H7 (cell line): ENCODE measurements at places on chromosomes 3 and 15. TPM values are rescaled to one million over a fixed set of nuclear protein-coding genes. Genes with fewer than 3 reads are reported as not detected.
A peak's percentile ranks its signal among the peaks of the same experiment; 100 is the strongest.

DNA sequence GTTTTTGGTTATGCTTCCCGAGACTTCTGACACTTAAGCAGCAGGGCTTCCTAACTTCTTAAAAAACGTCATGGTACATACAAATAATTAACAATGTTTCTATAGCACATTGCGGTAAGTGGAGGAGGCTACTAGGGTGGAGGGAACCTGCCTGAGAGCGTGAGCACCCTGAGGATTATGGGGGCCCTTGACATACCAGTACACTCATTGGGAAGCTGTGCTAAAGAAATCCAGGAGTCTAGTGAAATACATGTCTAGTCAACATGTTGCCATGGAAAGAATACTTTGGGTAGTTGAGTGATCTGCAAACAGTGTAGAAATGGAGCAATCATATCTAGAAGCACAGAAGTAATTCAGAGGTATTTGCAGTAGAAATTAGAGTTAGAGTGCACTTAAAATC lies 39.2 kb upstream of the MAPKBP1 start:
- DNase-seq: no peak

DNA sequence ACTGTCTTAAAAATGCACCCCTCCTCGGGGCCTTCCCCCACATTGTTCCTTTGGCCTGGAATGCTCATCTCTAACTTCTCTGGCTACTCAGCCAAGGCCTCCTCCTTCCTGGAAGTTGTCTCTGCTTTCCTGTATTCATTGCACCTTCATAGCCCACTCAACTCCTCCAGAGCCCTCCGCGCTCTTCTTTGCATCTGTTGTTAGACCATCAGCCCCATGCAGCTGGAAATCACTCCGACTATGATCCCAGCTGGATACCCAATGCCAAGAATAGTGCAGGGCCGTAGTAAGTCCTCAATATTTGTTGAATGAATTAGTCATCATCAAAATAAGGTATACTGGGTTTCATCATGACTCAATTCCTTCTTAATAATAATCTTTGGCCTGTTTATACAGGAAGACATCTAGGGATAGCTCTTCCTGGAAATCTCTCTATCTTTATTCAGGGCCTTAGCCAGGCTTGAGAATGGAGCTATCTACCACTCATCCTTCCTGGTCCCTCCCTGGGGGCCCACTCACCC lies 112.7 kb downstream of the SYNPR start:
- DNase-seq: no peak

GRCh38 chr3:69665026-69665737 lies 74.1 kb upstream of the MITF start:
- no peak for DNase-seq

- no peak for DNase-seq
Measured at GRCh38 chr3:27910456-27910855, 188.3 kb upstream of the EOMES start.

- no peak for DNase-seq
Measured at GRCh38 chr3:193798051-193798450, 205.0 kb downstream of the OPA1 start.

DNA sequence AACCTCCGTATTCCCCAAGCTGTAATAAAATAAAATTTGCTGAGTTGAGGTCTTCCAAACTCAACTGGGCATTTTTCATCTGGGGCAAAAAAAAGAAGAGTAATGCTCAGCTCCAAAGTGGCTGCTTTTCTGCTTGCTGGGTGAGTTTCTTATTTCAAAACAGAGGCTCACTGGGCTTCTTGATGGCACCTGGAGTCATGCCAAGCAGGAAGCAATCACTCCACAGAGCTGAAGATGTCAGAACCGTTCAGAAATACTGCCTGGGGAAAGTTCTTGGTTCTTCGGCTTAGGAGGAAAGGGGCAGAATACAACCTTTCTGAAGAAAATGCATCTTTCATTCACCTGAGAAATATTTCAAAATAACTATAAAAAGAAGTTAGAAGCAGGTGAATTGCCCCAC lies 4.1 kb downstream of the CCR9 start:
- no peak for DNase-seq

GRCh38 chr3:32706348-32707025 lies 21.5 kb downstream of the CNOT10 start:
- DNase-seq: no peak

DNA sequence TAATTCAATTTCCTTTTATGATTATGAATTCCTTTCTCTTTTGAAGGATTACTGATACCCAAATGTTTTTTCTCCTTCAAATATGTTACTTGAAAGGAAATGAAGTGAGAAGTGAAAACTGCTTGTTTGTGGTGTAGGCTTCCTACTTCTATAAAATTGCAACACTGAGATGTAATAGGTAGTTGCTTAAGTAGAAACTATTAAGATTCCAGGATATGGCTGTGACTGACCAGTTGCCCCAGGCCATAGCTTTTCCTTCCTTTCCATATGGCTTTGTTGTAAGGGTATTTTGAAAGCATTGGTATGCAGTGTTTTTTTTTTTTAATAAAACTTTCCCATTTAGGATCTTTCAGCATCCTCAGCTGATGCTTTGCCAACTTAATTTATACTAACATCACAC lies 28.5 kb downstream of the DNAJC13 start:
- no peak for DNase-seq

DNA sequence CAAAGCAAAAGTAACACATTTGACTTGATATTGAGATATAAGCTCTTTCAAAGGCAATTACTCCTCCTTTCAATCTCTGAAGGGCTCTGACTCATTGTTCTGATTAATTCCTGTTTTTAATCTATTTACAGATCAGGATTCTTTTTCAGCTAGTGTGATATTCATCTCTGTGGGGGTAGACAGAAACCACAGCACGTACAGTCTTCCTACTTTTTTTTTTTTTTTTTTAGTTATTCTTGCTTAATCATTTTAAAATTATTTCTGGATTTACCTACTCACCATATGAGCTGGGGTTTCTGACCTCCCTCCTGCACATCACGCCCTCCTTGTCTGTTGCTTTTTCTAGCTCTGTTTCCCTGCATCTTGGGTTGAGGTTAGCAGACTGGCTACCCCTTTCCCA lies 1.4 kb downstream of the CNTN3 start:
- DNase-seq: peak; percentile 5

DNA sequence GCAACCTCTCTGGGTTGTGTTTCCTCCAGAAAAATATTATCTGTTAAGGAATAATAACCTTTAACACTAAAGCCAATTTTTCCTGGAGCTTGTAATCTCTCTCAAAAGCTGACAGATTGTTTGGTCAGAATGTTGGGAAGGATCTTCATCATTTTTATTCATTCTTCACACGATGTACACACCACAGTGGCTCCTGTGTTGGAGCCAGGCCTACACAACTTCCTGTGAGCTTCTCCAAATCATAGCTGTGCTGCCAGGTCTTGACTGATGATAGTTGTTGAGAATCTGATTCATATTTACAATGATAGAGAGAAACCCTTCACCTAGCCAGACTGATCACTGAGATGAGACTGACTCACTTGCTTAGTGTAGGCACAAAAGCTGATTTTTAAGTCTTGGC lies 151.0 kb upstream of the ROBO2 start:
- DNase-seq: no peak

DNA sequence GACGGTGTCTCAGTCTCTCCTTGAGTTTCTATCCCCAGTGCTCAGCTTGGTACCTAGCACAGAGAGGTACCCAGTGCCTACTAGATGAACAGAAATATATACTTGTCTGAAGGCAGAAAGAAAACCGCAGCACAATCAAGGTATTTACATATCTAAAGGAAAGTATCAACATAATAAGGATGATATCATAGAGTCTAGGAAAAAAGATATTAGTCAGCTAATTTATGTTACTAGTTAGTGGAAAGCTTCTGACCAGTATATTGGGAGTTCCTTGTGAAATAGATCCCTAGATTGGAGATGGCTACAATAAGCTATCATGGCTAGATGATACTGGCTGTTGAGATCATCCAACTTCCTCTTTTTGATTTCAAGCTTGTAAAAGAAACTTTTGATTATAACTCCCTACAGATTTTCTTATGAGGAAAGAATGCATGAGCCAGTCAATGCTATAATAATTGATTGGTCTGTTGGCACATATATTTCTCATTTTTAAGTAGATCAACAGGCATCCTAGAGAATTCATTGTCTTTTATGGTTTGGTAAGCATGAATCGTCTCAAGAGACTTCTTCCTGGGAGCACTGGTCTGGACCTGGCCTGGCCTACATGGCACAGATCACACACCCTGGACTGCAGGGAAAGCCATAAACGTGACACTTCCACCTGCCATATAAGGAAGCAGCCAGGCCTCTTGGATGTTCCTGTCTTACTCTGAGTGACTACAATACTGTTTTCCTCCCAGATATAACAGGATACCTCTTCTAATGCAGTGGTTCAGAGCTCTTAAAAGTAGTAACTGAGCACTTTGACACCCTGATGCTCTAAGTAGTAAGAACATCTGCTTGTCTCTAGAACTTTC lies 60.7 kb downstream of the IMPG2 start:
- no peak for DNase-seq

DNA sequence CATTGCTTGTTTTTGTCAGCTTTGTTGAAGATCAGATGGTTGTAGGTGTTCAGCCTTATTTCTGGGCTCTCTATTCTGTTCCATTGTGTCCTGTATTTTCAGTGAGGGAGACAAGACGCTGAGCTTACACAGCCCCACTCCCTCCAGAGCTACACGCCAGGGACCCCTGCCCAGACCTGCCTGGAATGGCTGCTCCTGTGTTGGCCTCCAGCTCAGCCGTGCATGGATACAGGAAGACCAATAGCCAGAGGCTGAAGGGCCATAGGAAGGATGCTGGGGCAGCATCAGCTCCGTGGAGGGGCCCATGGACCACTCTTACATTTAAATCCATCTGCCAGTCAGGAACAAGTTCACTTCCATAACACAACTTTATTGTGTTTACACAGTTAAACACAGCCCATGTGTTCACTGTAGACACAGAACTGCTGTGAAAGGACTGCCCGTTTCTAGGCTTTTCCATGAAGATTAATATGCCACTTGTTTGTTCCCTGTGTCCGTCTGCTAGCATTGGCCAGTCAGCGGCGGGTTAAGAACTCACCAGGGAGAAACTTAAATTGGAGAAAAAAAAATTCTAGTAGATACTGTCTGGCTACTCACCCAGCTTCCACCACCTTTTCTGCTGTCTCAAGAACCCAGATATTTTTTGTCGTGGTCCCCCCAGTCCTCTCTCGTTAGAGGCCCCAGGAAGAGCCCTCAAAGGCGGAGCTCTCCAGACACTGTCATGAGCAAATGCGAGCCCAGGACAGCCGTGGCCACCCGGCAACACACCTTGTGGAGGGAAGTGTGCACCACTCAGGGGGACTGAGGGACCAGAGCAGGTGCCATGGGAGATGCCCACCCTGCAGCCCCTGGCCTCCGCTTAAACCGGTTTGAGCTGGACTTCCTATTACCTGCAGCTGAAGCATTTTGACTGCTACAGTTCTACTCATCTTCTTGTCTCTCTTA lies 142.3 kb upstream of the MEF2A start:
- DNase-seq: no peak

GRCh38 chr3:139434764-139435307 lies 41.5 kb downstream of the RBP2 start:
- DNase-seq: no peak

DNA sequence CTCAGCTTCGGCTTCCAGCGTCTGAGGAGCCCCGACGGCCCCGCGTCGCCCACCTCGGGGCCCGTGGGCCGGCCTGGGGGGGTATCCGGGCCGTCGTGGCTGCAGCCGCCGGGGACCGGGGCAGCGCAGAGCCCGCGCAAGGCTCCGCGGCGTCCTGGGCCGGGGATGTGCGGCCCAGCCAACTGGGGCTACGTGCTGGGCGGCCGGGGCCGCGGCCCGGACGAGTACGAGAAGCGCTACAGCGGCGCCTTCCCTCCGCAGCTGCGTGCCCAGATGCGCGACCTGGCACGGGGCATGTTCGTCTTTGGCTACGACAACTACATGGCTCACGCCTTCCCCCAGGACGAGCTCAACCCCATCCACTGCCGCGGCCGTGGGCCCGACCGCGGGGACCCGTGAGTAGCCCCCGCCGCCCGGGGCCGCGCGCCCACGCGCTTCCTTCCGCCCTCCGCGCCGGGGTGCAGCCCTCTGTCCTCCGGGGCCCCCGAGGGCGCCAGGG lies 462 bp downstream of the EDEM1 start:
- peak; percentile 77 for DNase-seq

DNA sequence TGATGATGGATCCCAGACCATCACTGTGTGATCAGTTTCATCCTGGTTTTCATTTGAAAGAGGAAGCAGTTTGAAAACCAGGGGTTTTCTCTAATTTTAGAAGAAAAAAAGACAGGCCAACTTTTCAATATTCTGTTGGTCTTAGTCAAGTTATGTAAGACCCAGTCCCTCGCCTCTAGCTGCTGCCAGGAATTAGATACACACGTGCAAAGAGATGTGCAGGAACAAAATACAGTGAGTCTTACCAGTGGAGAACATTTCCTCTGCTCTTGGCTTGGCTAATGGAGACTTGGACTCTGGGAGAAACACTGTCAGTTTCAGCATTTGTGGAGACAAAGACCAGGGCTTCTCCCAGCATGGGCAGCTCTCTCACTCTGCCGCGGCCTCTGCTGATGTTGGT lies 214.9 kb upstream of the C2CD4B start:
- DNase-seq: no peak

DNA sequence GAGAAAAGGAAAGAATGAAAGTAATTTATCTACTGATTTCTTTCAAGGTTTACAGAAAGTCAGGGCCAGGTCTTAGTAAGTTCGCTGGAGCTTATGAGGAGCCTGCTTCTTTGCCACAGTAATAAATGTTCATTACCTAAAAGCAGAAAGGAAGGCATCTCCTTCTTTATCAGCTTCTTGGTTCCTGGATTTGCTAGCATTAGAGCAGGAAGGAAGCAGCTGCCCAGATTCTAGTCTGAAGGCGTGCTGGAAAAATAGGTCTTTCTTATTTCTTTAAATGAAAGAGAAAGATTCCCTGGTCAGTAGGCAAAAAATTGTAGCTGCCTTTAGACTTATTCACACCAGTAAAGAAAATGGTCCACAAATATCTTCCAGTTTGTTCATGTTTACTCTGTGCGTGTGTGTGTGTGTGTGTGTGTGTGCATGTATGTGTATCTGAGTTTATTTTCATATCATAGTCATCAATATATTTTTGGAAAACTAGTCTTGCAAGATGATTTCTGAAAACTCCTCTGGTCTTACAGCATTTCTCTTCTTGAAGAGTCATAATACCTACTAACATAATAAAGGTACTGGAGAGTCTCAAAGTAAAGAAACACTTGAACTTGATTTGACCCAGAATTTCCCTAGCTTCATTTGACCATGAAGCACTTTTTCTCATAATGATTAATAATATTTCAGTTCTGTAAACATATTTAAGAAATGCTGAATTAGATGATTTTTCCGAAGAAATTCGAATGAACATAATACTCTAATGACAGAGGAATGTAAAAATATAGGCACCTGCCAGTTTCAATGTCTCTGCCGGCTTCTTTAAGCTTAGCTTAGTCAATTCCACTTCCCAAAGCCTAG lies 255.3 kb upstream of the ZPLD1 start:
- no peak for DNase-seq

- DNase-seq: no peak
Measured at GRCh38 chr3:133049491-133049890, 11.3 kb downstream of the TMEM108 start.

Gene ERC2
- 2.4 and 7.9 TPM in 2 replicates for total RNA-seq

Gene XIRP1
- total RNA-seq: not detected in 2 replicates

Gene DNAH12
- not detected in 2 replicates for total RNA-seq

Gene PARP15
- not detected in 2 replicates for total RNA-seq

Gene RPSA
- 3,033 and 3,141 TPM in 2 replicates for total RNA-seq

Gene SCAANT1
- not detected in 2 replicates for total RNA-seq

Gene RGMA
- 32.6 and 34.3 TPM in 2 replicates for total RNA-seq

Gene RCN2
- total RNA-seq: 130 and 158 TPM in 2 replicates
